Activated CD8-positive, alpha-beta memory T cell treated with anti-CD3 and anti-CD28 coated beads for 4 hours (primary cell): ENCODE measurements at places on chromosomes 12 and 14.

DNA sequence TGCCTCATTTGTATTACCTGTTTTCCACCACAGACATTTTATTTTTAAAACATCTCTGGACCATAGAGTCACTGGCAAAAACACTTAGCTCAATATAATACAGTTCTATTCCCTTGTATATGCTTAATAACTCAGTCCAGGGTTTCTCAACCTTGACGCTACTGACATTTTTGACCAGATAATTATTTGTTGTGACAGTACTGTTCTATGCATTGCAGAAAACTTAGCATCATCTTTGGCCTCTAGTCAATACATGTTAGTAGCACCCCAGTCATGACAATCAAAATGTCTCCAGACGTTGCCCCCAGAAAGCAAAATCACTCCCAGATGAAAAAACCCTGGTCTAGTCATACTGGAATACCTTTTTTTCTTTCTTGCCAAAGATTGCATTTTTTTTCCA lies 174.7 kb downstream of the TMEM132D start:
- DNase-seq: no peak

DNA sequence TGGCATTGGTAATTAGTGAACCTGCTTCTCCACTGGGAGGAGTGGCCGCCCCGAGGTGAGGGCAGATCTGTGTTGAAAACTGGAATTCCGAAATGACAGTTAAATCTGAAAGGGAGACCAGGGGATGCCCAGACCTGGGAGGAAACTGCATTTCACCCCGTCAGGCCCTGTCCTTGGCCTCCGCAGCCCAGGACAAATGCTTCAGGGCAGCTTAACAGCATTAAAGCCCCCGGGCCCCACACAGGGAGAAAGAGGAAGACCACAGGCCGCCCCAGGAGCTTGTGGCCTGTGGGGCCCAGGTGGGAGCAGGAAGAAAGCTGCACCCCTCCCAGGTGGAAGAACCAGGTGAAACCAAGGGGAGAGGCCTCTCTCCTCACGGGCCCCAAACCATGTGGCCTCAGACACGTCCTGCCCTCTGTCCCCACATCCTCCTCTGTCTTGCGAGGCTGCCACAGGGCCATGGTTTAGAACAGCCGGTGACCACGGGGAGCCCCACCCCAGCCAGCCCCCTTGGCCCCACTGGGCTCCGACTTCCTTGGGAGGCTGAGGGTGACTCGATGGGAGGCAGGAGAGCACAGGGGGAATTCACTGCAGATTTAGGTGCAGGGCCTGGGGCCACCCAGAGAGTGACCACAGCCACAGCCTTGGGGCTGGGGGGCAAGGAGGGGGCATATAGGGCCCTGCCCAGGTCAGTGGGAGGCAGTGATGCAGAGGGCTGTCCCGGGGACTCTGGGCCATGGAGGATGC lies 265.4 kb downstream of the ADGRD1 start:
- DNase-seq: no peak

- no peak for DNase-seq
Observed at GRCh38 chr12:124599074-124599999, 31.9 kb upstream of the NCOR2 start.

DNA sequence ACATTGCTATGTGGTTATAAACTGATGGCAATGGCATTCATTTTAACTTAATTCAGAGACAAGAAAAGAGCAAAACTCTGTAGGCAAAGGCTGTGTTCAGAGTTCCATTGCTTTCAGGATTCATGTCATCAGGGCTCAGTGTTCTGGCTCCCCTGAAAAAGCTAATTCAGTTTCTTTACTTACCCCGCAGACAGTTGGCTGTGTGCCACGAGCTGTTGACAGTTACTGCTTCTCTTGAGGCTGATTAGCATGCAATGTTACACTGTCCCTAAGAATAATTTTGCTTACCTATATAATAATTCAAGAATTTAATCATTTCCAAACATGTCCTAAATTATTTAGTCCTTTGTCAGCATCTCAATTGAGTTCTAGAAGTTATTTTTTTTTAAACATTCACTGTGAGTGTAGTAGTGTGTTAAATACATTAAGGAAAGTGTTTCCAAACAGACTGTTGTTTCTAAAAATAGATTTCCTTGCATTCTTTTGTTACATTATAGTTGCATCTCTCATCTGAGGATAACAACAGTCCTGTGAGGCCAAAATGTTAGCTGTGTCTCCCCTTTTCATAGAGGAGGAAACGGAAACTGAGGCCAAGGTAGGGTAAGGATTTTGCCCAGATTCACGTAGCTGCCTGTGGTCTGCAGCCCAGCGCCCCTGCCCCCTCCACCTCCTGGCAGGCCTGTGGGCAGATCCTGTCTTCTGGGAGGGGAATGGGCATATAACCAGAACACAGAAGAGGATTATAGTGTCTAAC lies 98.6 kb downstream of the PELI2 start:
- DNase-seq: no peak

DNA sequence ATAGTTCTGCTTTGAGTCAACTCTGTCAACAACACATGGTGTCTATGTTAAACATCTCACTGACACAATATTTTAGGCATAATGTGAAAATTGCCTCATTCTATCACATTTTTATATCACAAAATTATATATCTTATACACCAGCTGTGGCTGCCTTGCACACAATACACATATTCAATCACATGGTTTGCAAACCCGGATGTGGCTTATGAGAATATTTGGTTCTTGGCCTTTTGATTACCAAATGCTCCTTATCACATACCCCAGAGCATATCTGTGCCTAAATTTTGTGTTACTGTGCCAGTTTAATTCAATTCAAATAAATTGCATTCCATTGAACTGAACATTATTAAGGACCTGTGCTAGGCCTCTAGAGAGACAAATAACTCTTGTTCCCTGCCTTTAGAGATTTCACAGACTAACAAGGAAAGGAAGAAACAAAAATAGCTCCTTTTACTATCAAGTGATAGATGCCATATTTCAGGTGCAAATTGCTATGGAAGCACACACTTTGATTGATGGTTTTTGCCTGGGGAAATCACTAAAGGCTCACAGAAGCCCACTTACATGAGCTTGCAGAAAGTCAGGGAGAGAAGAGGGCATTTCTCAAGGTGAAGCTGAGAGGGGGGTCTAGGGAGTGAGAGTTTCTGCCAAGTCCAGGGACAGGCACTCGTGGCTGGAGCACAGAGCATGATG lies 63.4 kb downstream of the PPP1R36 start:
- DNase-seq: no peak

DNA sequence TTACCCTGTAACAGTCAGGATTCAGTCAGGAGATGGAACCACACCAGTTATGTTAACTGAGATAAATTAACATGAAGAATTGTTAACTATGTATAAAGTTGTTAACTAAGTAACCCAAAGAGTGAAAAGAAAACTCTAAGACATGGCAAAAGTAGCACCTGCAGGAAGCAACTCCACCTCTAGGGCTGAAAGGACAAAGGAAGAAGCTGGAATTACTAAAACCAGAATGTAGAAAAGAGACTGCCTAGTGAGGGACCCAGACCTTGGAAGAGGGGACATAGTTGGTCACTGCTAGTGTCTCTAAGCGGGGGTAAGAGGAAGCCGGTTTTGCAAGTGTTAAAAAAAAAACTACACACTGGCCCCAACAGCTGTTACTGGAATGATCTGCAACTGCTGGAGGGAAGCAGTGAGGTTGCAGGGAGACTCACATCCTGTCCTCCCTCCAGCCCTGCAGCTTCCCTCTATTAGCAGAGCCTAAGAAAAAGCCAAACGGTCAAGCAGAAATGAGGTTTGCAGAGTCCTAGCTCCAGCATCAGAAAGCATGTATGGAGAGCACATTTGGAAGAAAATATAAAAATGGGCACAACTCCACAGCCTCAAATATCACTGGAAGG lies 39.8 kb downstream of the GPR135 start:
- DNase-seq: no peak

DNA sequence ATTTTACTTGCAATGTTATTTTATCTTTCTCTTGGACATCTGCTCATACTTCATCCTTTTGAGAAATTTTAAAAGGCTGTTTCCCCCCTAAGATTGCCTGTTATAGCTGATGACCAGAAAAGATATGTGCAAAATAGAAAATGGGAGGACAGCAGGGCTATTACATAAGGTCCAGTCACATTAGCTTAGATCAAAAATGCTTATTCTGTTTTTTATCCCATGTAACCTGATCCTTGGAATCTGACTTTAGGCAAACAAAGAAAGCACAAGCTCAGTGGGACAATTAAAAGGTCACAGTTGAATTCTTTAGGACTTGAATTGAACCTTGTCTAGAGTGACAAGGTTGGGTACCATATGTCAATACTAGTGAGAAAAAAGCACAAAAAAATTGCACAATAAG lies 65.1 kb upstream of the TRHDE start:
- no peak for DNase-seq

DNA sequence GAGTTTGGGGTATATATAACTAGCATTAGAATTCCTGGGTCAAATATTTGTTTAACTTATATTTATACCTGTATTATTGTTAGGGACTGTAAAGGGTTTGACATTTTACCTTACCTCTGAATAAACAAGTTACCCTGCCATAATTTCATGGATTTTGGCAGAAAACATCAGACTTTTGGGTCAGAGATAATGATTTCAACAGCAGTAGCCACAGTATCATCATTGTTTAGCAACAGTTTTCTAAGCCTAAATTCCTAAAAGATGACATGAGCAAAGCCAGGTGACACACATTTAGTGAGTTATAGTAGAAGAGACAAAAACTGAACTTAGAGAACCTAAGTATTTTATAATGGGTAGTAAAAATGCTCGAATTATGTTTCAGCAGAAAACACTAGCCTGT lies 954.4 kb downstream of the TRHDE start:
- DNase-seq: no peak

- no peak for DNase-seq
Observed at GRCh38 chr12:54865683-54866324, 11.5 kb downstream of the MUCL1 start.

- DNase-seq: no peak
Observed at GRCh38 chr14:75429562-75429961, 1.7 kb downstream of the JDP2 start.

DNA sequence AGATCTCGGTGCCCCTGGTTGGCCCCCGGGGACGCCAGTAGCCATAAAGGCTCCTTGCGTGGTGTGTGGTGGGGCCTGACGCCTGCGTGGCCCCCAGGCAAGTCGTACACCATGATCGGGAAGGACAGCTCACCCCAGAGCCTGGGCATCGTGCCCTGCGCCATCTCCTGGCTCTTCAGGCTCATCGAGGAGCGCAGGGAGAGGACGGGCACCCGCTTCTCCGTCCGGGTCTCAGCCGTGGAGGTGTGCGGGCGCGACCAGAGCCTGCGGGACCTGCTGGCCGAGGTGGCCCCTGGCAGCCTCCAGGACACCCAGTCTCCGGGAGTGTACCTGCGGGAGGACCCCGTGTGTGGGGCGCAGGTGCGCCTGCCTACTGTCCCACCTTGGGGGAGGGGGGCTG lies 34.5 kb downstream of the KIF26A start:
- DNase-seq: no peak

- DNase-seq: no peak
Observed at GRCh38 chr12:25962932-25963525, 4.5 kb downstream of the RASSF8 start.

- DNase-seq: no peak
Observed at GRCh38 chr14:99722741-99723140, 38.6 kb downstream of the CYP46A1 start.

DNA sequence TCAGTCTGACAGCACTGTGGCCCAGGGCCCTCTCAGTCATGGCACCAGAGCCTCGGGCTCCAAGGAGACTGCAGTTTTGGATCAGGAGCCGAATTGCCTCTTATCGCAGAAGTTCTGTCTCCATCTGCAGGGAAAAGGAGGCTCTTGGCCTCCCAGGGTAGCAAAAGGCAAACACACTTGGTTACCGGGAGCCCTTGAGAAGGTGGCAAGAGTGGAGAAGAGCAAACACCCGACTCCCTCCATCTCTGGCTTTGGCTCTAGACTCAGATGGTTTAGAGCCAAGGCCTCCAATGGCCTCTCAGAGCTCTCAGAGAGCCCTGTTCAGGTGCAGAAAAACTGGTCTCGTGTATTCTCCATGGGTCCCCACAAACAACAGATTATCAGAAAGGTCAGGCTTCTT lies 44.6 kb downstream of the NINJ2 start:
- no peak for DNase-seq

- no peak for DNase-seq
Observed at GRCh38 chr12:9387450-9387849, 179.3 kb upstream of the PZP start.

GRCh38 chr12:93094988-93095737 lies 166.1 kb upstream of the EEA1 start:
- DNase-seq: no peak

DNA sequence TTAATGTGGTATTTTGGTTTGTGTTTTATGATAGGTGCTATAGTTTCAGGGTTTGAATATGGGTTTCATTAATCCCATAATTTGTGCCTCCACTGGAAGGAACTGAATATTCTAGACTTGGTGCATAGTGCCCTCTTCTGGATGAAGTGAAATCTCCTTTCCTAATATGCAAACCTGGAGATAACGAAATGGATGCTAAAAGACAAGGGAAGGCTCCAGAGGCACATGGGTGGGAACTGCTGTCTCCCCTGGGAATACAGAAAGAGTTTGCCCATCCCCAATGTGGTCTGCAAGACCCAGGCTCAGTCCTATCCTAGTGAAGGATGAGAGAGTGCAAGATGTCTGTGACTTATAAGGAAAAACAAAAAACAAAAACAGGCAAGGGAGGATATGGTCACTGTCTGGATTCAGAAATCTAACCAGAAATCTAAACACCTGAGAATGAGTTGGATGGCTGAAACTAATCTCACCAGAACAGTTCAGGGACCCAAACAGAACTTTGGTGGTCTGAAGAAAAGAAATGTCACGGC lies 142.3 kb upstream of the TMPO start:
- no peak for DNase-seq

DNA sequence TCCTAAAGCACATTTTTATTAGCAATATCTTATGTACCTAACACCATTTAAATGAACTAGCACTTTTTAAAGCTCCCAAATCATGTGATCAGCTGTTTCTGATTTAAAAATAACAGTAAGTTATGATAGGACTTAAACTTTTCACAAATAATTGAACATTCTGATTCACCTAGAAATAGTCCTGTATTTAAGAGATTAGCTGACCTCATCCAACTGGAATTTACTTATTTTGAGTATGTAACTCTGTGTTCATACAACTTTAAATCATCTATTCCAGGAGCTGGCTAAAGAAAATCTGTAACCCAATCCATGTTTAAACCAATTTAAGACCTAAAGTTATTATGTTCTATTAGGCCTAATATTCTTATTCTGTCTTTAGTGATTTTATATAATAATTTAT lies 184.3 kb downstream of the CCDC91 start:
- no peak for DNase-seq

DNA sequence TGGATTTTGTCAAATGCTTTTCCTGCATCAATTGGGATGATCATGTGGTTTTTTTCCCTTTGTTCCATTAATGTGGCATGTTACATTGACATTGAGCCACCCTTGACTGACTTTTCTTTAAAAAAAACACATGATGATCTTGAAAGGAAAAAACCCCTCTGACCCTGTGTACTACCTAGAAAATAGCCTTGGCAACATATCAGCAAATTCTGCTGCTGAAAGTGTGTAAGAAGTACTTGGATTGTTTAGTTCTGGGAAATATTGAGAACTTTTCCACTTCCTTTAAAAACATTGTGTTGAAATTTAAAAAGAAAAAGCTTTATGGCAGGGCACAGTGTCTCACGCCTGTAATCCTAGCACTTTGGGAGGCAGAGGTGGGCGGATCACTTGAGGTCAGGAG lies 20.7 kb downstream of the ACACB start:
- DNase-seq: no peak
